ENCODE measurements at places on chromosomes 5 and 9.

DNA sequence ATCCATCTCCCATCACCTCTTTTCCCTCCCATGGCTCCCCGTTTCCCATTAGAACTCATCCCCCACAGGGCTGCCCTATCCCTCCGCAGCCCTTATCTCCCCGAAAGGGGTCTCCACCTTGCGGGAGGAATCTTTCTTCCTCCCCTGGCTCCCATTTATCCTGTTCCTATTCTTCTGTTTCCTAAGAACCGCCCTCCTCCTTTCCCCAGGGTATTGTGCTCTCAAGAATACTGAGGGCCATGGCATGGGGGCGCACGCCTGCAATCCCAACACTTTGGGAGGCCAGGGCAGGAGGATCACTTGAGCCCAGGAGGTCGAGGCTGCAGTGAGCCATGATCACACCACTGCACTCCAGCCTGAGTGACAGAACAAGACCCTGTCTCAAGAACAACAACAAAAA lies 665 bp downstream of the CD72 start:
- no peaks in the 10 kb centered on the region for H3K36me3 ChIP-seq
- H3K27me3 ChIP-seq = no peaks in the 10 kb centered on the region
- DNase-seq = no peak
- H3K27ac ChIP-seq = peak overlapping the region; percentile 71
- peaks cover 27% of the 10 kb centered on the region for H3K4me1 ChIP-seq
- H3K4me3 ChIP-seq = peak overlapping the region; percentile 84

GRCh38 chr5:135828782-135829127 lies 5.7 kb upstream of the SLC25A48 start:
- H3K27ac ChIP-seq = no peak overlapping the region
- H3K27me3 ChIP-seq = no peaks in the 10 kb centered on the region
- H3K4me3 ChIP-seq = no peak overlapping the region
- no peak for DNase-seq
- no peaks in the 10 kb centered on the region for H3K36me3 ChIP-seq

- DNase-seq = no peak
- no peak overlapping the region for H3K4me3 ChIP-seq
- no peaks in the 10 kb centered on the region for H3K36me3 ChIP-seq
- H3K4me1 ChIP-seq = no peaks in the 10 kb centered on the region
- H3K27me3 ChIP-seq = no peaks in the 10 kb centered on the region
Measured at GRCh38 chr9:89022902-89023301, 31.6 kb downstream of the S1PR3 start.

GRCh38 chr9:24817756-24818155 lies 272.1 kb upstream of the IZUMO3 start:
- no peaks in the 10 kb centered on the region for H3K27me3 ChIP-seq
- H3K4me1 ChIP-seq = no peaks in the 10 kb centered on the region
- no peaks in the 10 kb centered on the region for H3K36me3 ChIP-seq
- H3K27ac ChIP-seq = no peak overlapping the region
- DNase-seq = no peak

DNA sequence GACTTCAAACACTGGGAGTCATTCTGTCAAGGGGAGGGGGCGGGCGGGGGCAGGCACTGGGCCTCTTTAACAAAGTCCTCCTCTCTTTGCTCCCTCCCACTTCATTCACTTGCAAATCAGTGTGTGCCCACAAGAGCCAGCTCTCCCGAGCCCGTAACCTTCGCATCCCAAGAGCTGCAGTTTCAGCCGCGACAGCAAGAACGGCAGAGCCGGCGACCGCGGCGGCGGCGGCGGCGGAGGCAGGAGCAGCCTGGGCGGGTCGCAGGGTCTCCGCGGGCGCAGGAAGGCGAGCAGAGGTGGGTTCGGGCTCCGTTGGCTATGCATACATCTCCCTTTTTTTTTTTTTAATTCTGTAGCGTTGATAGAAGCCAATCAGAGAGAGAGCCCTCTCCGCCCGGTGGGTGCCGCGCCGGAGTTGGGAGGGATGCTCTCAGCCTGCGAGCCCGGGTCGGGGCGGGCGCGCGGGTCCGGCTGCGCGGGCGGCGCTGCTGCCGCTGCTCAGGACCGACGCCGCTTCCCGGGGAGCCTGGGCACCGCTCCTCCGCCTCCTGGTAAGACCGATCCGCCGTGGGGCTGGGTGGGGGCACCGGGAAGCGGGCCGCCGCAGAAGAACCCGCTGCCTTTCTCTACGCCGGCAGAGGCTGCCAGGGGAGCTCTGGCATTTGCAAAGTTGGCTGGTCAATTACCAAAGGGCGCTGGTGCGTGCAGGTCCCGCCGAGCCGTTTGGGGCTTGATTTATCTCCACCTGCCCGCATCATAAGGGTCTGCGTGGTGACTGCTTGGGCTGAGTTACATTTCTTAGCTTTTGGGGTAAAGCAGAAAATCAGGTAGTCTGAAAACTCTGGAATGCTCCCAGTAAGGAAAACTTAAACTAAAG lies at the start of gene CDH6:
CDH6 (plus strand) TSS at position 96 of the 877 bp plus-strand sequence. CDS start 73,788 bp downstream, outside the sequence.
- no peak within 1 kb of the TSS for H3K4me3 ChIP-seq
- no peaks in the 10 kb centered on the region for H3K36me3 ChIP-seq
- no peaks in the 10 kb centered on the region for H3K27me3 ChIP-seq
- no peaks in the 10 kb centered on the region for H3K4me1 ChIP-seq
- H3K27ac ChIP-seq = no peak within 1 kb of the TSS

- H3K36me3 ChIP-seq = no peaks in the 10 kb centered on the region
- peak overlapping the region; percentile 64 for H3K4me3 ChIP-seq
- H3K27ac ChIP-seq = peak overlapping the region; percentile 87
- DNase-seq = no peak
- no peaks in the 10 kb centered on the region for H3K27me3 ChIP-seq
Measured at GRCh38 chr5:172834415-172835289, 601 bp downstream of the ERGIC1 start.

DNA sequence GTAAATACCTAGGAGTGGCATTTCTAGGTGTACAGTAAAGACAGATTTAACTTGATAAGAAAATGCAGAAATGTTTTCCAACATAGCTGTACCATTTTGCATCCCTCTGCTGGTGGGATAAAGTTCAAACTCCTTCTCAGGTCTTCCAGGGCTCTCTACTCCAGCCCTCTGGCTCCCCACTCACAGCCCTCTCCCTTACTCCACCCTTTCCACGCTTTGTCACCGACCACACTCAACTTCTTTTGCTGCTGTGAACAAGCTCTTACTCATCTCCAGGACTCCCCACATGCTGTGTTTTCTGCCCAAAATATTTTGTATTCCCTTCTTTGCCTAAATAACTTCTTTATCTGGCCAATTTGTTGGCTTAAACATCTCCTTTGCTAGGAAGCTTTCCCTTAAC lies 90.6 kb upstream of the OSMR start:
- H3K27ac ChIP-seq = no peak overlapping the region
- no peaks in the 10 kb centered on the region for H3K27me3 ChIP-seq
- H3K4me3 ChIP-seq = no peak overlapping the region
- no peaks in the 10 kb centered on the region for H3K4me1 ChIP-seq
- no peak for DNase-seq

DNA sequence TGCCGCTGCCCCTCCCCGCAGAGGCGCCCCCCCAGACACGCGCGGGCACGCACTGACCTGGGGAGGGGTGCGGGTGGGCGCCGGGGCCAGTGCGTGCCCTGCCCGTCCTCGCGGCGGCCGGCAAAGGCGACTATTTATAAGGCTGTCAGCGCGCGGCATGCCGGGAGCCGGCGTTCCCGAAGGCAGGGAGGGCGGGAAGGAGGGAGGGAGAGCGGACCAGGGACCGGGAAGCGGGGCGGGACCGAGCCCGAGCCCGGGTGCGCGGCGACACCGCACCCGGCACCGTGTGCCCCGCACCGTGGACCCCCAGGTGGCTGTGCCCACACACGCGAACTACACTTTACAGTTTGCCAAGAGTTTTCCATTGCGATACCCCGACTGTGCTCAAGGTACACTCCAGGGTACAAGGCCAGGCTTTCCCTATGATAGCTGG lies at the start of gene AK1:
AK1 (minus strand) TSS at position 110 of the 433 bp plus-strand sequence. CDS start 3,058 bp downstream, outside the sequence.
- H3K4me3 ChIP-seq = no peak within 1 kb of the TSS
- no peak for DNase-seq
- no peak within 1 kb of the TSS for H3K27ac ChIP-seq
- H3K4me1 ChIP-seq = no peaks in the 10 kb centered on the region
- H3K27me3 ChIP-seq = peaks cover 4% of the 10 kb centered on the region
- H3K36me3 ChIP-seq = no peaks in the 10 kb centered on the region

DNA sequence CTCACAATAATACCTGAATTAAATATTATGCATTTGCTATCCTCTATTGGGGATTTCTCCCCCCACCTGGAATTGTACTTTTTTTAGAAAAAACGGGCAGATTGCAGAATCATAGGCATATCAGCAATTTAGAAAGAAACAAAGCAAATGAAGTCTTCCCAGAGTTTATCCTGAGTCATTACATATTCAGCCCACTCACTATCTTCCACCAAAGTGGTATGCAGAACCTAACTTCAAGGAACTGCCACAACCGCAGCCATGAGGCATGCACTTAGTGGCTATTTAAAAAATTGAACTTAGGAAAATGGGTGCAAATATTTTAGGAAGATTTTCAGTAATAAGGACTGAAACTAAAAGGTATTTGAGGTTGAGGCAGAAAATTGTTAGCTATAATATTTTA lies 48.6 kb downstream of the UBAP1 start:
- no peak overlapping the region for H3K4me3 ChIP-seq
- peak overlapping the region; percentile 21 for H3K27ac ChIP-seq
- no peak for DNase-seq
- H3K4me1 ChIP-seq = no peaks in the 10 kb centered on the region
- peaks cover 6% of the 10 kb centered on the region for H3K36me3 ChIP-seq

DNA sequence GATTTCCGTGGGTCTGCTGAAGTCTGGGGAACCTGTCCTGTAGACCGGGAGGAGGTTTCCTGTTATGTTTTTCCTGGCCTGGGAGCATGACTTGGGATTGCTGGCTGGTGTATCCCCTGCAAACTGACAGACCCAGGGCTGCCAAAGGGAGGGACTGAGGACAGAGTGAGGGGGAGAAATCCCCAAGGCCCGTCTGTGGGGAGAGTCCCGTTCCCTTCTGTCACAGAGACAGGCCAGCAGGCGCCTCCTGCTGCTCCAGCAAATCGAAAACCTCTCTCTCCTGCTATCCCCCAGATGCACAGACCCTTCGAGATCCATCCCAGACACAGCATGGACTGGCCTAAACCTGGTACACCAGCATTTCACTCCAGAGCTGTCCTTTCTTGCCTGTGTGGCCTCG lies 56.2 kb upstream of the ALDH1B1 start:
- H3K4me1 ChIP-seq = no peaks in the 10 kb centered on the region
- no peak for DNase-seq
- no peak overlapping the region for H3K4me3 ChIP-seq
- no peak overlapping the region for H3K27ac ChIP-seq
- H3K36me3 ChIP-seq = no peaks in the 10 kb centered on the region

GRCh38 chr5:134000091-134000511 lies 4.7 kb downstream of the VDAC1 start:
- H3K4me3 ChIP-seq = no peak overlapping the region
- H3K27me3 ChIP-seq = no peaks in the 10 kb centered on the region
- H3K27ac ChIP-seq = no peak overlapping the region
- peaks cover 22% of the 10 kb centered on the region for H3K4me1 ChIP-seq
- peaks cover 5% of the 10 kb centered on the region for H3K36me3 ChIP-seq

- DNase-seq = no peak
- no peaks in the 10 kb centered on the region for H3K27me3 ChIP-seq
- H3K27ac ChIP-seq = no peak overlapping the region
Measured at GRCh38 chr5:9533562-9534364, 12.1 kb downstream of the SEMA5A start.

DNA sequence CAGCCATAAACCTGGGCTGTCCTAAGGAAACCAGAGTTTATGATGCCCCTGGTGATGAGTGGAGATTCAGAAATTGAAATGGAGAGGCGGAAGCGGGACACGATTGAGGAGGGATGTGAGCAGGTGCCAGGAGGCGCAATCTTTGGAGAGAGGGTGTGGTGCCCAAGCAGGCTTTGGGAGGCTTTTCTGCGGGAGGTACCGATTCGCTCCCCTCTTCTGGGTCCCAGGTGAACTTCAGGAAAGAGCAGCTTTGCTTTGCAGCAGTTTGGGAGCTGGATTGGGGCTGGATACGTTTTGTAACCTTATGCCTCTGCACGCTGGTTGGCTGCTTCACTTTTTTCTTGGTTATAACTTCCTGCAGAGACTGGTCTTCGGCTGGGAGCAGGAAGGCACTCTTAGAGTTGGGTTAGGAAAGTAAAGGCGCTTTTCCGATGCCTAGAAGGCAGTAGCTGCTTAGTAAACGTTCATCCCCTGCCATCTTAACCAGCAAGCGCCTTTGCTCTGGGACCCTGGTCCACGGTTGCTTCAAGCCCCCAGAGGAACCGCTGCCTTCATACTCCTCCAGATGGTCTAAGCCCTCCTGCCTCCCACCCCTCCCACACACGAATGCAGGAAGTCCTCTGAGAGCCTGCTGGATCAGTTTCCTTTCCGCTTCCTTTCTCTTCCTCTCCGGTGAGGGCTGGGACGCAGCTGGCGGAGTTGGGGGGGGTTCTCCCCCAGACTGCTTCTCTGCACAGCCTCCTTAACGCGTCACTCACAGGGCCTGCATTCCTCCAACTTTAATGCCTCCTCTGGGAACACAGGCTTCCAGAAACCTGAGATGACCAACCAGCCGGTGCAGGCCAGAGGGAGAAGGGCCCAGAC lies 15.2 kb upstream of the NEK6 start:
- DNase-seq = no peak
- no peaks in the 10 kb centered on the region for H3K27me3 ChIP-seq
- H3K27ac ChIP-seq = no peak overlapping the region
- no peaks in the 10 kb centered on the region for H3K4me1 ChIP-seq
- H3K4me3 ChIP-seq = no peak overlapping the region

GRCh38 chr5:147348451-147348850 lies 113.6 kb downstream of the STK32A start:
- no peak overlapping the region for H3K27ac ChIP-seq
- H3K27me3 ChIP-seq = no peaks in the 10 kb centered on the region
- H3K4me1 ChIP-seq = no peaks in the 10 kb centered on the region
- no peak overlapping the region for H3K4me3 ChIP-seq
- DNase-seq = no peak

DNA sequence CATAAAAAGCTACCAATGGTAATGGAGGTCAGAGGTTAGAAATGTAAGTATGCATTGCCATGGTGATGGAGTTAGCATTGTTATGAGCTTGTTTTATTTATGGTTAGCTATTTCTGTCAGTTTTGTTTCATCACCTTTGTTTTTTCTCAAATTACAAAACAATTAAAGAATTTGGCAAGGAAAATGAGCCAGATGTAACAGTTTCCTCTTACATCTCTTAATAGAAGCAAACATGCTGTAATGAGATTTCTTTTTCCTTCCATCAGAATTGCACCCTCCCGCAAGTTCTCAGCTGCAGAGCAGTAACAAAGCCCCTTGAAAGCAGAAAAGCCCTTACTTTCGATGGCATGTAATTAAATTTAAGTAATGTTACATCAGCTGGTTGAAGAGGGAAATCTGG lies 233.0 kb downstream of the SGCD start:
- no peaks in the 10 kb centered on the region for H3K27me3 ChIP-seq
- no peaks in the 10 kb centered on the region for H3K4me1 ChIP-seq
- H3K36me3 ChIP-seq = no peaks in the 10 kb centered on the region
- no peak overlapping the region for H3K4me3 ChIP-seq
- H3K27ac ChIP-seq = no peak overlapping the region

Measured in naive thymus-derived CD4-positive, alpha-beta T cell (primary cell).